ENCODE measurements at places on chromosomes 16 and 17.

GRCh38 chr17:51120357-51120738, 320 bp downstream of the SPAG9 start:
- no peaks in the 10 kb centered on the region for H3K36me3 ChIP-seq
- peak overlapping the region; percentile 100 for H3K27ac ChIP-seq
- H3K27me3 ChIP-seq = peaks cover 4% of the 10 kb centered on the region

DNA sequence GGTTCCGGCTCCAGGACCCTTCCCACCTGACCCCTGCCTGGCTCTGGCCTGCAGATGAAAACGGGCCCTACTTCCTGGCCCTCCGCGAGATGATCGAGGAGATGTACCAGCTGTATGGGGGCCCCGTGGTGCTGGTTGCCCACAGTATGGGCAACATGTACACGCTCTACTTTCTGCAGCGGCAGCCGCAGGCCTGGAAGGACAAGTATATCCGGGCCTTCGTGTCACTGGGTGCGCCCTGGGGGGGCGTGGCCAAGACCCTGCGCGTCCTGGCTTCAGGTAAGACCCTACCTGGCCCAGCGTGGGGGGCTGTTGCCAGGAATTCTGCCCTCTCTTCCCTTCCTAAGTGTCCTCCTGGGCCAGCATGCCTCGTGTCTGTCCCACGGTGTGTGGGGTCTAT, 8.6 kb upstream of the SLC7A6 start:
- peaks cover 3% of the 10 kb centered on the region for H3K27me3 ChIP-seq
- DNase-seq = no peak
- H3K27ac ChIP-seq = no peak overlapping the region
- peaks cover 14% of the 10 kb centered on the region for H3K36me3 ChIP-seq
- no peak overlapping the region for H3K4me3 ChIP-seq
- H3K4me1 ChIP-seq = peaks cover 18% of the 10 kb centered on the region

- no peaks in the 10 kb centered on the region for H3K36me3 ChIP-seq
- H3K4me3 ChIP-seq = no peak overlapping the region
- H3K27ac ChIP-seq = no peak overlapping the region
- DNase-seq = no peak
- no peaks in the 10 kb centered on the region for H3K4me1 ChIP-seq
Measured at GRCh38 chr16:13333336-13333735, 431.9 kb downstream of the SHISA9 start.

GRCh38 chr16:1330260-1330914, 3.1 kb upstream of the BAIAP3 start:
- peaks cover 12% of the 10 kb centered on the region for H3K4me1 ChIP-seq
- no peaks in the 10 kb centered on the region for H3K36me3 ChIP-seq
- H3K27me3 ChIP-seq = peaks cover 40% of the 10 kb centered on the region
- DNase-seq = no peak

DNA sequence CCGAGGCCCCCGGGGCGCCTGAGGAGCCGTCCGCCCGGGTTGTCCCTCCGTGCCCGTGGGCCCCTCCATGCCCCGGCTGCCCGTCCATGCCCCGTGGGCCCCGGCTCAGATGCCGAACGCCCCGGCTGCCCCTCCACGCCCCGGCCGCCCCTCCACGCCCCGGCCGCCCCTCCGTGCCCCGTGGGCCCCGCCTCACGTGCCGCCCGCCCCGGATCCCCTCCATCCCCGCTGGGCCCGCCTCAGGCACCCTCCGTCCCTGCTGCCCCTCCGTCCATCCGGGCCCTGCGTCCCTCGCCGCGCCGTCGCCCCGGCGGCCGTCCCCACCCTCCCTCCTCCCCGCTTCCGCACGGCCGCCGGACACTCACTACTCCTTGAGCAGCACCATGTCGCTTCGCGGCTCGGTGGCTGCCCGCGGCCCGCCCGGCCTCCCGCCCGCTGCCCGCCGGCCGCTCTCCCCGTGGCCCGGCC, 382 bp downstream of the PITPNA start:
- no peak for DNase-seq
- H3K36me3 ChIP-seq = peaks cover 5% of the 10 kb centered on the region
- peak overlapping the region; percentile 11 for H3K4me3 ChIP-seq
- H3K4me1 ChIP-seq = peaks cover 66% of the 10 kb centered on the region
- peaks cover 18% of the 10 kb centered on the region for H3K27me3 ChIP-seq

DNA sequence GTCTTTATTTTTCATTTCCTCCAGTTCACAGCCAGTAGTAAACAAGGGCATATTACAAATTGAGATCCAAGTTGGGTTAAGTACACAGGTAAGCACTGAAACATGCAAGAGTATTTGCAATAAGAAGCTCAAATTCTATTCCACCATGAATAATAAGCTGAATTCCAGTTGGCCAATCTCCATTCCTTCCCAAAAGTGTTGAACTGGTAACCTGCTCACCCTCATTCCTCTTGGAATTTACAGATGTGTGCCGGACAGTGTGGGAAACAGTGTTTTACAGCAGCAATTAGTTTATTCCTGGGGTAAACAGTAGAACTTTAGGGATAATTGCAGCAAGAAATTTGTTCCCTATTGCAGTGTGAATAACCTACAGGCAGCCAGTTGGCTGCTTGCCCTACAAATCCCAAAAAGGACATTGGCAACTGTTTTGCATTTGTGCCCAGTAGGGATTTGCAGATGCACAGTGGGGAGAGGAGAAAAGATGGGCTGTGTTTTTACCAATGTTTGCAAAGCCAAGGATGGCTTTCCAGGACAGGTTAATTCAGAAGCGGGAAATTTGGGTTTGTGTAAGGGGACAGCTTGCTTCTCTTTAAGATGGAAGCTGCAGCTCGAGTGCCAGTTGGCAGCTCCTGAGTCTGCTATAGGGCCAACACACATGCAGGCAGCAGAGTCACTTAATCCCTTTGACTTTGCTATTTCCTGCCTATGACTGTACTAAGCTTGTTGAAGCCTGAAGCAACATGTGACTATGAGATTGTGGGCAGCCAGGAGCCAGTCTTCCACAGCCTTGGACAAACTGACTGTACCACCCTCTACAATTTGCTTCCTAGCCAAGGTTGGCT, 318.9 kb downstream of the MAP2K6 start:
- no peaks in the 10 kb centered on the region for H3K36me3 ChIP-seq
- no peak for DNase-seq
- no peak overlapping the region for H3K4me3 ChIP-seq
- H3K27ac ChIP-seq = no peak overlapping the region

- H3K4me1 ChIP-seq = peaks cover 23% of the 10 kb centered on the region
- H3K4me3 ChIP-seq = no peak overlapping the region
- peaks cover 10% of the 10 kb centered on the region for H3K27me3 ChIP-seq
- no peak overlapping the region for H3K27ac ChIP-seq
- no peak for DNase-seq
Measured at GRCh38 chr17:66725956-66726355, 109.0 kb upstream of the CACNG5 start.

GRCh38 chr16:86343027-86343795, 167.1 kb upstream of the FOXF1 start:
- peaks cover 87% of the 10 kb centered on the region for H3K27me3 ChIP-seq
- no peaks in the 10 kb centered on the region for H3K36me3 ChIP-seq
- H3K4me3 ChIP-seq = peak overlapping the region; percentile 57
- peaks cover 33% of the 10 kb centered on the region for H3K4me1 ChIP-seq
- no peak overlapping the region for H3K27ac ChIP-seq

GRCh38 chr17:73338050-73338521, 26.3 kb upstream of the CDC42EP4 start:
- H3K27ac ChIP-seq = peak overlapping the region; percentile 94
- peaks cover 68% of the 10 kb centered on the region for H3K4me1 ChIP-seq
- H3K27me3 ChIP-seq = peaks cover 3% of the 10 kb centered on the region
- H3K36me3 ChIP-seq = no peaks in the 10 kb centered on the region
- H3K4me3 ChIP-seq = peak overlapping the region; percentile 52

- no peak overlapping the region for H3K4me3 ChIP-seq
- peaks cover 69% of the 10 kb centered on the region for H3K4me1 ChIP-seq
- DNase-seq = no peak
- peak overlapping the region; percentile 66 for H3K27ac ChIP-seq
- H3K36me3 ChIP-seq = no peaks in the 10 kb centered on the region
Measured at GRCh38 chr16:70753228-70753627, 47.7 kb downstream of the VAC14 start.

GRCh38 chr17:33124871-33125551, 133.4 kb downstream of the SPACA3 start:
- peaks cover 23% of the 10 kb centered on the region for H3K4me1 ChIP-seq
- no peak overlapping the region for H3K27ac ChIP-seq
- H3K27me3 ChIP-seq = peaks cover 9% of the 10 kb centered on the region
- no peak overlapping the region for H3K4me3 ChIP-seq

DNA sequence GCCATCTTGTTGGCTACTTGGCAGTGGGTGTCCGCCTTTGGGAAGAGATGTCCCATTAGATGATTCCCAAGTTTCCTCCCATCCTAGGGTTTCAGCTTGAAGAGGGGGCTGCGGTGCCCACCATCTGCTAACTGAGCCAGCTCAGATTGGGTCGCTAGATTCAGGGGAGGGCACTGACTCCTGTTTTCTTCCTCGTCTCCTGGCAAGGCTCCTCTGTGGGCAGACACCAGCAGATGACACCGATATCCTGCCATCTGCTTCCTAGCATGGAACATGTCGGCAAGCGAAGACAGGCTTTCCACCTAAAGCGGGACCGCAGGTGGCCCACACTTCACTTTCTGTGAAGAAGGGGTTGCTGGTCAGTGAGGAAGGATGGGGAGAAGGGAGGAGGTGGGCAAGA, 27.3 kb downstream of the C17orf75 start:
- H3K4me1 ChIP-seq = peaks cover 16% of the 10 kb centered on the region
- H3K36me3 ChIP-seq = no peaks in the 10 kb centered on the region
- no peak for DNase-seq
- H3K4me3 ChIP-seq = no peak overlapping the region

GRCh38 chr16:82452004-82452756, 174.6 kb upstream of the CDH13 start:
- H3K27ac ChIP-seq = no peak overlapping the region
- peaks cover 23% of the 10 kb centered on the region for H3K27me3 ChIP-seq
- H3K4me1 ChIP-seq = no peaks in the 10 kb centered on the region
- DNase-seq = no peak

- H3K4me1 ChIP-seq = peaks cover 9% of the 10 kb centered on the region
- no peak for DNase-seq
- H3K4me3 ChIP-seq = no peak overlapping the region
- H3K27ac ChIP-seq = no peak overlapping the region
- H3K36me3 ChIP-seq = peaks cover 31% of the 10 kb centered on the region
- peaks cover 3% of the 10 kb centered on the region for H3K27me3 ChIP-seq
Measured at GRCh38 chr17:2510559-2510958, 1.1 kb downstream of the METTL16 start.

DNA sequence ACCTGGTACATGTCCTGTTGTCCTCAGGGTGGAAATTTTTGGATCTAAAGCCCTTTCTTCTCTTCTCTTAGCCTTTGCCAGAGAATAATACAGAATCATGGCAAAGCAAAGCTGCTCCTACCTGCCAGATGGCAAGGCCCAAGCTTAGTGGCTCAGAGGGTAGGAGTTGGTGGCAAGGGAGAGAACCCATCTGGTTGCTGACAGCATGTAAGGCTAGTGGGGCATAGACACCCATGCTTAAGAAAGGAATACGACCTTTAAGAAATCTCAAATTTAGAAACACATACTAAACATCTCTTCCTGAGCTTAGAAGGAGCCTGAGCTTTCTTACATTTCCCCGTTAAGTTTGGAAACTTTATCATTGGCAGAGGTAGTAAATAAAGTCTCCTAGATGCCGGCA, 395.0 kb upstream of the SOX9 start:
- peaks cover 4% of the 10 kb centered on the region for H3K27me3 ChIP-seq
- no peaks in the 10 kb centered on the region for H3K36me3 ChIP-seq
- no peaks in the 10 kb centered on the region for H3K4me1 ChIP-seq
- H3K4me3 ChIP-seq = no peak overlapping the region
- DNase-seq = no peak

GRCh38 chr16:71807905-71808592, 585 bp downstream of the AP1G1 start:
- H3K36me3 ChIP-seq = peaks cover 18% of the 10 kb centered on the region
- no peaks in the 10 kb centered on the region for H3K27me3 ChIP-seq
- H3K4me3 ChIP-seq = peak overlapping the region; percentile 99
- H3K4me1 ChIP-seq = peaks cover 21% of the 10 kb centered on the region
- no peak for DNase-seq

DNA sequence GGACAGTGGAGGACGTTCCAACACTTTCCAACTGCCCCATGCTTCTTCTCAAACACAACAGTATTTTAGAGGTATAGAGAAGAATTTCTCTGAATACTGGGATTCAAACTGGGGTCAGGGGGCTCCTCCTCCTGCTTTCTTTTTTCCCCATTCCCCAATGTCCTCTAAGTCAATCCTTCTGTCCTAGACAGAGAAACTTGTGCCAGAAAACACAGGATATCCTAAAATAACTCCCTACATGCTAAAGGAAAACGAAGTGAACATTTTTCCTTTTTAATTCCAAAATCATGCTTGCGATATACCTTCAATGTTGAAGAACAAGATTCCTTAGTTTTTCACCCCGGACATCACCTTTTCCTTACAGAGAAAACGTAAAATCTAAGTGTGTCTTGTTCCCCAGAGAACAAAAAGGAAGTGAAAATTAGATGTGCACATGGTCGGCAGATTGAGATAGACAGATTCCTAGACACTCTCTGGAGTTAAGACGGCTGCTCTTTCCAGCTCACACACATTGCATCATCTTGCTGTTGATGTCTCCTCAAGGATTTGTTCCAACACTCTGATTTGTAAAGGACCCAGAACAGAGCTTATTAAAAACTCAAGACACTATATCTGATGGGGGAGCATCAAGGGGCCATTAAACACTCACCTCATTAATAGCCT, 228.2 kb downstream of the GRIN2A start:
- peaks cover 17% of the 10 kb centered on the region for H3K4me1 ChIP-seq
- H3K4me3 ChIP-seq = no peak overlapping the region
- no peak overlapping the region for H3K27ac ChIP-seq
- DNase-seq = no peak

GRCh38 chr17:15271741-15272140, 6.6 kb upstream of the PMP22 start:
- peaks cover 42% of the 10 kb centered on the region for H3K27me3 ChIP-seq
- no peaks in the 10 kb centered on the region for H3K36me3 ChIP-seq
- no peaks in the 10 kb centered on the region for H3K4me1 ChIP-seq

DNA sequence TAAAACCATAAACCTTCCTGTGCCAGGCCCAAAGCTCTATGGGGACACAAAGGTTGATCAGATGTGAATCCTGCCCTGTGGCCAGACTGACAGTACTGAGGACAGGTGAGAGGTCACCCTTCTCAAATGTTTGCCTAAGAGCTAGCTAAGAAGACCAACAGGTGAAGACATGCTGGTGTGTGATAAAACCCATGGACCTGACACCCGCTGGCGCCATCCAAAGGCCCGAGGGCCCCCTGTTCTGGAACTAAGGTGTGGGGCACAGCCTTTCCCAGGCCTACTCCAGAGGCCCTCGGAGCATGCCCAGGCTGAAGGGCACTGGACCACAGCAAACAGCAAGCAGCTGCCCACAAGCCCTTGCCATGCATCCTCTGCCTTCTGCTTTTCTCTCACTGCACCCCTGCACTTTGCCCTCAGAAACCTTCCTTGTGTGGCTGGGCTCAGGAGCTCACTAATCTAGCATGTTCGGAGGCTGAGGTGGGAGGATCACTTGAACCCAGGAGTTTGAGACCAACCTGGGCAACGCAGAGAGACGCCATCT, 5.2 kb upstream of the CDK3 start:
- no peak overlapping the region for H3K4me3 ChIP-seq
- H3K27me3 ChIP-seq = no peaks in the 10 kb centered on the region
- peaks cover 30% of the 10 kb centered on the region for H3K4me1 ChIP-seq
- H3K36me3 ChIP-seq = peaks cover 29% of the 10 kb centered on the region
- no peak for DNase-seq
- no peak overlapping the region for H3K27ac ChIP-seq
